HS-27A (cell line): ENCODE measurements at places on chromosomes 13 and 19.

GRCh38 chr13:42047561-42048341, 697 bp upstream of the DGKH start:
- DNase-seq: no peak

- no peak for DNase-seq
Measured at GRCh38 chr19:34707661-34708060, 26.4 kb upstream of the ZNF181 start.

GRCh38 chr19:53873773-53874605, 6.3 kb downstream of the MYADM start:
- DNase-seq: no peak

DNA sequence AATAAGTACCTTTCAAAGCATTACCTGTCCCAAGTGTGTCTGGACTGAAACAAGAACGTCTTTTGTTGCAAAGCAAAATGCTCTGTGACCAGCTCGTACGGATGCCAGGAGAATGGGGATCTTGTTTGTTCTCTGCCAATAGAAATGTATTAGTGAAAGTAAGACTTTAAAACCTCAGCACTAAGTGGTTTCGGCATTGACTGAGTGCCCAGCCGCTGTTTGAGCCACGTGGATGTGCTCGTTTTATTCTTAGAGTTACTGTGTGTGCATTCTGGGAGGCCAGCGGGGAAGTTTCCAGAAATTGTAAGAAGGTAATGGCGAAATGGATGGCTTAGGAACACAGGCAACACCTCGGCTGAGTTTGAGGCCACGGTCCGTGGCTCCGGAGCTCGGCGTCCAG, 117.1 kb upstream of the USP29 start:
- DNase-seq: no peak

GRCh38 chr13:42001580-42001979, 40.7 kb upstream of the VWA8 start:
- DNase-seq: no peak

GRCh38 chr19:1070576-1070930, 3.6 kb downstream of the ARHGAP45 start:
- DNase-seq: no peak
